NAMALWA (cell line): ENCODE measurements at places on chromosomes 4 and X.

- DNase-seq, result no peak
Observed at GRCh38 chrX:68842781-68843581, 14.2 kb downstream of the EFNB1 start.

GRCh38 chr4:73152893-73153292 lies 83.4 kb upstream of the COX18 start:
- DNase-seq, result no peak

GRCh38 chr4:6466756-6467381 lies 5.5 kb downstream of the PPP2R2C start:
- DNase-seq, result no peak

- no peak for DNase-seq
Observed at GRCh38 chrX:129759576-129760061, 20.1 kb upstream of the SASH3 start.

DNA sequence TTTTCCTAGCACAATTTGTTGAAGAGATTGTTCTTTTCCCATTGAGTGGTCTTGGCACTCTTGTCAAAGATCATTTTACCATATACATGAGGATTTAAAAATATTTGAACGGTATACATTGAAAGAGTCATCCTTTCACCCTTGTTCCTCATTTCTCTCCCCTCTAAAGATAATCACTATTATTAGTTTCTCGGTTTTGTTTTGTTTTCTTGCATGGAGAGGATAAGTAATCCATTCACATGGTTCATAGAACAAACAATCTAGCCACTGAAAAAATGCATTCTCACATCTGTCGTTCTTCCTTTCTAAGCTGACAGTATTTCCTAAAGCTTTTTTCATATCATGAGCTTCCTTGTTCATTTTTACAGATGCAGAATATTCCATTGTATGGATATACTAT lies 39.2 kb upstream of the MSMO1 start:
- no peak for DNase-seq

GRCh38 chrX:41912923-41913322 lies 10.4 kb downstream of the CASK start:
- DNase-seq, result no peak

DNA sequence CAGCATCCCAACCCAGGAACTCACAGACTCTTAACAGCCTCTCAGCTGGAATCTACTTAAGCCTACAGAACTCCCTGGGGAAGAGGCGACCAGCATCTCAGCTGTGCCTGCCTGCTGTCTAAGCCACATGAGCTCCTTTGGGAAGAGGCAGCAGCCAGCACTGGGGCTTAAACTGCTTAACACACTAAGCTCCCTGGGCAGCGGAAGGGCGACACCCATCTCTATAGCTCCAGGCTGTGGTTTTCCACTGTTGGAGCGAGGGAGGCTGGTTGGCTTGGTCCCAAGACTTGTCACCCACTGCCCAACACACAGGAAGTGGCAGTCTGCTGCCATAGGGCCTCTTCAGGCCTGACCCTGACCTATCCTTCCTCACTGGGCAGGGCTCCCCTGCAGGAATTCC lies 1544.1 kb upstream of the ADGRL3 start:
- DNase-seq, result no peak

- no peak for DNase-seq
Observed at GRCh38 chrX:46628460-46629371, 55.2 kb downstream of the CHST7 start.

DNA sequence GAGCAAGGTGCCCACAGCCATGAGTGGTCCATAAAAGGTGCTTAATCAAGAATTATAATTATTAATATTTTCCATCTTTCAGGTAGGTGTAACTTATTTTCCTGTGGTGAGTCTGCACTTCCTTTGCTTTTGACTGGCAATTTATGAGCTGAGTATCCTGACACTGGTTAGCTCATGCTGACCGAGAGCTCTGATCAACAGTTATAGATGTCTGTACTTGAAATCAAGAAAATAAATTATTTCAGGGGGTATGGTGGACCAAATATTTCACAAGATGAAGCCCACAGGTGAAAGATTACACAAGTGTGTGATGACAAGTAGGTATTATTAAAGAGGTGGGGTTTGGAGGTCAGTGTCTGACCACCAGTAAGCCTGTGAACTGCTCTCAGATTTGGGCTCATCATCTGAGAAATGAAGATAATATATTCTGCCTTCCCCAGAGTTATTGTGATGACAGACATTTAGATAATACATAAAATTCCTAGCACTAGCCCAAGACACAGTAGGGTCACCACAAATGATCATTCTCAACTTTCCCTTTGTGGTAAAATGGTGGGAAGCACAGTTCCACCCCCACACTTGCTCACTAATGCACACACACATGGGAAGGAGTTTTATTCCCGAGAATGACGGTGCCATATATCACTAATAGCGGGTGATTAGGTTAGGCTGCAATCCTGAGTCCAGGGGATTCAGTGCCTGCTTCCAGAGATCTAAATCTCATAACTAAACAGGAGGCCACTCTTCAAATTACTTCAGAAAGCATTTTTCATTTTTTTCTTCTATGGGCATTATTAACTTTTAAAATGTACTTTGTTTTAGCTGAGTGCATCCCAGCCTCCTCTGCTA lies 34.0 kb upstream of the PACRGL start:
- no peak for DNase-seq

DNA sequence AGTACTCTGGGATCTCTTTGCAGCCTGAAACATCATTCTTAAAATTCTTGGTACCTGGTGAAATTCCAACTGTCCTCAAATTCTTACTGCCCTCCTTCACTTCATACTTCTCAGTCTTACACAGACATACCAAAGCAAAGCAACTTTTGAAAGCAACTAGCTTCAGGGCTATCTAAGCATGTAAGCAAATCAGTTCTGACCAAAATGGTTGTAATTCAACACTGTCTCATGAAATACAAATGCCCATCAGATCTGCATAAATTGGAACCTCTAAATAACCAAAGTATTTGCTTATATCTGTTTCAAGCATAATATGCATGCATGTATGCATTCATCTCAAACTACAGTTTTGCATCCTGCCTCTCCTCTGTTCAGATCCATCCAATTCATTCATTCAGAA lies 308.1 kb upstream of the PPARGC1A start:
- no peak for DNase-seq

DNA sequence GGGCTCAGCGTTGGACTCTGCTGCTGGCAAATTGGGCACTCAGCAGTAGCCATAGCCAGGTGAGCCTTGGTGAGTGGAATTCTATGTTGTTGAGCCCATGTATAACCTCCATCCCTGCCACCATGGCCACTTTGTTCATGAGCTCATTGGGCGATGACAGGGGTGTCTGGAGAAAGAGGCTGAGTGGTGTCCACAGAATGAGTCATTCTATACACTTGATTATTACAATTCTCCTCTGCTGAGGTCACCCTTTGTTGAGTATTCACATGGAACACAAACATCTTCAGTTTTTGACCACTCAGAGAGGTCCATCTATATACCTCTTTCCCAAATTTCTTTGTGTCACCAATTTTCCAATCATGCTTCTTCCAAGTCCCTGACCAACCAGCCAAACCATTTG lies 1341.7 kb downstream of the PCDH7 start:
- DNase-seq, result no peak

- peak; percentile 38 for DNase-seq
Observed at GRCh38 chr4:70714079-70714887, 7.5 kb upstream of the RUFY3 start.

DNA sequence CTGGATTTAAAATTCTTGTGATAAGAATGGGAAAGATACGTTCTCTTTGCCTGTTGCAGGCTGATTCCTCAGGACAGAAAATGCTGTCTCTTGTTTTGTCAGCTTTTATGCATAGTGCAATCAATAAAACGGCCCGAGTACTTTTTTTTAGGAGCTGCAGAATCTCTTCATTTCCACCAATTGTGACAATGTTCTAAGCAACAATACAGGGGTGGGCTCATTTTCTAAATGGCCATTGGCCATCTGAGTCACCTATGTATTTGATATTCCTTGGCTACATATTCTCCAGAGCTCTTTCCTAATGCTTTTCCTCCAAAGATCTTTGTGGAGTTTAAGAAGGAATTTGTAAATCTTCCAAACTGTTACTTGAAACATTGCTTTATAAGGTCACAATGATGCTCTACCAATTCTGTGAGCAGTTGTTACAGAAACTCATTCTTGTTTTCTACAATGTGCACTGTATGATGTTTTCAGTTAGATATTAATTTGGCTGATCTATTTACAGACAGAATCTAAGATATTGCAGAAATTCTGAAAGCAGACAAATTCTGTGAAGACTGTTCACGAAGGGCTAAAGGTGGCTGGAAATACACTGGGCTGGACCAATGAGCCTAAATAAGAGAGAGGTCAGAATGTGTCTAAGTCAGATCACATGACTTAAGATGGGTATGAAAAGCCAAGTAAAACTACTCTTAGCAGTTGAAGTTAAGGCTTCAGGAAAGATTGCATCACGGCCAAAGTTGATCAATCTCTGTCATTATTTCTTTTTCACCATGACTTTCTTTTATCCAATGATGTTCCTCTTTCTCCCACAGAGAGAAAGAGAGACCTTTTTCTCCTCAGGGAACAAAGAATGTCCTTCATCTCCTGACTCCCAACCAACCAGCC lies 33.4 kb downstream of the TAPT1 start:
- no peak for DNase-seq

- no peak for DNase-seq
Observed at GRCh38 chrX:10043386-10043785, 76.2 kb downstream of the CLDN34 start.

GRCh38 chrX:47212381-47213293 lies 5.8 kb upstream of the CDK16 start:
- no peak for DNase-seq

DNA sequence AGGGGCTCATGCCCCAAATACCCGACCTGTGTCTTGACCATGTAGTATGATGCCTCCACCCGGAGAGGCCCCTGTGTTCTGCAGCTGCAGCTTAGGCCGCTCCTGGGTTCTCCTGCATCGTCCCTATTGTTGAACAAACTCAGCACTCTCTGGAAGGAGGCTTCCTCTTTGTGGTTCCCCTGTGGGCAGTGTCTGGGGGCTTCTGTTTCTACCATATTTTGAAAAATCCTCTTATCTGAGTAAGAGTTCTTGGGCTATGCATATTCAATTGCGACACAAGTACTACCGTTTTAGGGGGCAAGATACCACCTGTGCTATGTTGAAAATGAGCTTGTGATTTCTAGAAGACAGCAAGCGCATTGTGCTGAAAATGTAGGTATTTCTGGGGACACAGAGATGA lies 276.6 kb downstream of the DHRSX start:
- DNase-seq, result no peak

DNA sequence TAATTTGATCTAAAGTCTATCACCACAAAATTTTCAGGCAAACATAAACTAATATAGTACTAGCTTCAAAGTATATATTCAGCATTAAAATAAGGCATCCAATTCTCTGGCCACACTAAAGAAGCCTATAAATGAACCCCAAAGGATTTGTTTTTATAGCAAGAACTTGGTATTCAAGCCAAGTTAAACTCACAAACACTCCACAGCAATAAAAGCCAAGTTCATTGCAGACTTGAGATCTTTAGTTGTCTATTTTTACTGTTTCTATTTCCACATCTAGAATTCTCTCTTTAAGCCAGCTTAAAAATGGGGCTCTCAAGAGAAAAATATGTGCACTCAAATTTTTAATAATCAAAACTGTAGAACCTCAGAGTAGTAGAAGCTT lies 51.1 kb downstream of the WDFY3 start:
- no peak for DNase-seq

- DNase-seq, result no peak
Observed at GRCh38 chr4:13783800-13784411, 156.4 kb upstream of the BOD1L1 start.

DNA sequence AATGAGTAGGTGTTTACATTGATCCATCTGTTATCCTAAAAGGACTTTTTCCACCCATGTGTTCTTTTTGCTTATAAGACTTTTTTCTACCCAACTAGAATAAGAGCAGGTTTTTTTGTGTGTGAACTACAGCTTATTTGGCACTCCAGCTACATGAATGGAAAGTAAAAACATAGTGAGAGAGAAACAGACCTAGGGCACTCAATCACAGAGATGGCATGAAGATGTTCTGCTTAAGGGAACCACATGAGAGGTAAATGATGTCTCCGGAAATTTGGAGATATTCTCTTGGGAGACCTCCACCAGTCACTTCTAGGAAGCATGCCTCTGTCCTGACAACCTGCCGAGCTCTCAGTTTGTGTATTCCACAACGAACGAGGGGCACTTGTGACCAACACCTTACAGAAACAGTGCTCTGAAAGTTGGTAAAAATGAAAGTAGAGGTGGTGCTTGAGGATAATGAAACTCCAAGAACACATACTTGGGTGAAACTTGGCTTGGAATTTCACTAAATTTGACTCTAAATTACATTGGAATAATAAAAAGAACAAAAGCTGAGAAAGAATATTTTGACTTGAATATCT lies 788.4 kb upstream of the GALNTL6 start:
- DNase-seq, result no peak

GRCh38 chr4:118390121-118390520 lies 37.3 kb upstream of the PRSS12 start:
- DNase-seq, result no peak

GRCh38 chr4:107863850-107864371 lies 39.2 kb downstream of the SGMS2 start:
- no peak for DNase-seq

DNA sequence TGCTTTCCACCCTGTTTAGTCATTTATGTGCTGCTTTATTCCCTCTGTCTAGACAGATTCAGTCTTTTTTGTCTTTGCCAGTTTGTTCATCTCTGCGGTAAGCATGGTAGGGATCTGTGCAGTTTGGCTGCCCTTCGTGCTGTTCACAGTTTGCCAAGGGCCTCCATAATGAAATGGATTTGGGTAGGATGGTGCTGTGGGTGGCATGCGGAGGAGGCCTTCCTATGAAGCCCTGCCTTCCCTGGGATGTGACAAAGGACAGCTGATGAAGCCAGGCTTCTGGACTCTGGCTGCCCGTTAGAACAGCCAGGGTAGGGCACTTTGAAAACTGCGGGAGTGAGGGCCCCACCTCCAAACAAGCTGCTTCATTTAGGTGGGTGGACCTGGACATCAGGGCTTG lies 47.4 kb downstream of the PTTG2 start:
- no peak for DNase-seq
